ENCODE measurements at places on chromosomes 13 and 19.

GRCh38 chr13:50691681-50692263 lies 151.7 kb downstream of the DLEU7 start:
- no peak for DNase-seq

DNA sequence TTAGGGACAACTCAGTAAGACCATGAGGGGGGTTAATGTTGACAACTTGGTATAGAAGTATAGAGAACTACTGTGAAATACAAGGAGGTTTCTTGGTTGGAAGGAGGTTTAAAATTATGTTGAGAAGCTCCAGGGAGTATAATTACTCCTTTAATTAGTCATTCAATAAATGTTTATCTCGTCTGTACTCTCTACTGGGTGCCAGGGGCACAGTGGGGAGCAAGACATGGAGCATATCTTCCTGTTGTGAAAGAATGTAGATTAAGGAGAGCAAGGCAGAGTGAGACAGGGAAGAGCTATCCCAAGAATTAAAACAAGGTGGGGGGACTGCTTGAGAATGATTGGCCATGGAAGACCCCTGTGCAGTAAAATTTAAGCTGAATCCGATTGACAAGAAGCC lies 33.7 kb upstream of the TDRD3 start:
- no peak for DNase-seq

DNA sequence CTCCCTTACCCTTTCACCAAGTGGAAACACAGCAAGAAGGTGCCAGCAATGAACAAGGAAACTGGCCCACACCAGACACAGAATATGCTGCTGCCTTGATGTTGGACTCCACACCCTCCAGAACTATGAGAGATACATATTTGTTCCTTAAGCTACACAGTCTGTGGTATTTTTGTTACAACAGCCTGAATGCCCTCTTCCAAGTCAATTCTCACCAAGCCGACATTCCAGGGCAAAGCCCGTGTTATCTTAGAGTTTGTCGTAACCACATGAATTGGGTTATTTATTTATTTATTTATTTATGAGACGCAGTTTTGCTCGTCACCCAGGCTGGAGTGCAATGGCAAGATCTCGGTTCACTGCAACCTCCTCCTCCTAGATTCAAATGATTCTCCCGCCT lies 14.9 kb downstream of the FGF21 start:
- no peak for DNase-seq

DNA sequence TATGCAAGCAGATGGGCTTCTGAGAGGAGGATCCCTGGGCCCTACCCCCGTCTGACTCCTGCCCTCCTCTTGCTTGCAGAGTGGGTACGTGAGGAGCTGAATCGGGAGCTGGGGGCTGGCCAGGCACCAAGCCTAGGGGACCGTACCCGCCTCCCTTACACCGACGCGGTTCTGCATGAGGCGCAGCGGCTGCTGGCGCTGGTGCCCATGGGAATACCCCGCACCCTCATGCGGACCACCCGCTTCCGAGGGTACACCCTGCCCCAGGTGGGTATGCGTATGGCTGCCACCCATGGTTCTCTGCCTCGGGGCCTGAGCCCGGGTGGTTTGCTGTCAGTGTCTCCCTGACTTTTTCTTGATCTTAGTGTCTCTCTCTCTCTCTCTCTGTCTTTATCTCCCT lies 10.4 kb downstream of the CYP2S1 start:
- no peak for DNase-seq

DNA sequence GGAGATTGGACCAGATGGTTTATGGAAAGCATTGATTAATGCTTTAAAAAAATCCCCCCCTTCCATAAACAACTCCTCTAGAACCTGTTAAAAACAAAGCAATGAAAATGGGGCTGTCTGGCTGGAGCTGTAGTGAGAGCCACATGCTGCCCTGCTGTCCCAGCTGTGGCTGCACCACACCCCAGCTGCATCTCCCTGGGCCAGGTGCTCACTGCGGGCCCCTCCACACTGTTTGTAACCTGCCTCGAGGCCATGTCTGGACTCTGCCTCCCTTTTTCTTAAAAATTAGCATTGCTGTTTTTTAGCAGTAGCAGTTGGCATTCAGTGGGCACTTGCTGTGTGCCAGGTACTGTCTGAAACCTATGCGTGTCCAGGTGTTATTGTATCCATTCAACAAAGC lies 15.2 kb upstream of the F2RL3 start:
- DNase-seq: no peak

GRCh38 chr13:20127562-20128458 lies 33.0 kb downstream of the GJA3 start:
- no peak for DNase-seq

DNA sequence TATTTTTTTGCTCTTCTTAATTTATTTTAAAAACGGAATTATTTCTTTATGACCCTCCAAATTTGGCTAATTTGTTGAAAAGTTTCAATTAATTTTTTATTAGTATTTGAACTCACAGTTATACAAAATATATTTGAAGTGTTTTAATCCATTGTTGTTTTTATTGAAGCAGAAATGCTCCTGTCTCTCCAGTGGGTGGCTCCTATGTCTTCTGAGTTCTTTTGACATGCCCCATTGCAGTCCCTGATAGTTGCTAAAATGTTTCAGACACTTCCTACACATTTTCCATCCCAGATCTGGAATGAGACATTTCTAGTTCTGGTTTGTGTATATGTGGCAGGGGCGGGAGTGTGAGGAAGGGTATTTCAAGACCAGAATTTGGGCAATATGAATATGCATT lies 579.4 kb upstream of the PRR20A start:
- no peak for DNase-seq

GRCh38 chr13:67498948-67499347 lies 268.8 kb upstream of the PCDH9 start:
- DNase-seq: no peak
